ENCODE measurements at places on chromosomes 3 and 15.

DNA sequence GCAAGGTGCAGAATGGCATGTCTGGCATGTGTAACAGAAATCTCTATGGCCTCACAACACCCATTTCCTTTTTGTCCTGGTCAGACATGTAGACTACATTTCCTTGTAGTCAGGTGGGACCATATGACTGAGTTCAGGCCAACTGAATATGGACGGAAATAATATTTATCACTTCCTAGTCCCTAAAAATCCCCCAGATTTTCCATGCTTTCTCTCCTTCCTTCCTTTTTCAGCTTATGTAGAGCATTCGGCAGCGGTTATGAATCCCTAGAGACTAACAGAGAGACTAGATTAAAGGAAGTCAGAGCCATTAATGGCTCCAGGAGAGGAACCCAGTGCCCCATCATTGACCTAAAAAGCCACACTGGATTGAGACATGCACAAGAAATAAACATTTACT lies 35.8 kb downstream of the SLC9A9 start:
- no peak for DNase-seq

- DNase-seq, result no peak
These were observed 2.4 kb upstream of the REC114 start for GRCh38 chr15:73440571-73440970.

GRCh38 chr3:197356275-197356674 lies 57.9 kb upstream of the DLG1 start:
- DNase-seq, result no peak

GRCh38 chr15:69004011-69004410 lies 10.5 kb upstream of the NOX5 start:
- DNase-seq, result no peak

GRCh38 chr3:50530001-50530970 lies 26.9 kb upstream of the CACNA2D2 start:
- DNase-seq, result peak; percentile 7

DNA sequence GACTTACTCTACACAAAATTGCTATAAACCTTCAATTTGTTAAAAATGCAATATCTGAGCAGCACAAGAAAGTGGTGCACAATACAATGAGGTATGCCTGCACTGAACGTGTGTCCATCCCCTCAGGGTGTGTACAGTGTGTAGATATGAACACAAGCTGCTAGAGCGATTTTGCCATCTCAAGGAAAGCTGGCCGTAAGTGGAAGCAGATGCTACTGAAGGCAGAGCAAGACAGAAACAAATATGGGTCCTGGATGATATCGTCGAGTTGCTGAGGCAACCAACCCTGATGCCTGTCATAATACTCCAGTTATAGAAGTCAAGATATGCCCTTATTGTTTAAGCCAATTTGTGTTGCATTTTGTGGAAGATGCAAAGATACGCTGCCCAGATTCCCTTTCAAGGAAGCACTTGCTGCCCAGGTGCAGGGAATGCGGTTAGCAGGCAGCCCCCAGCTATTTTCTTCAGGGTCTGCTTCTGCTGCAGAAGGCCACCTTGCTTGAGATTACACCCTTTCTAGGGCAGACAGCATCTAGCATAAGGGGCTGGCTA lies 25.8 kb upstream of the EHHADH start:
- no peak for DNase-seq

- DNase-seq, result no peak
These were observed 121.1 kb downstream of the ADAM10 start for GRCh38 chr15:58628206-58628947.

GRCh38 chr15:55552926-55553325 lies 35.2 kb downstream of the PYGO1 start:
- DNase-seq, result no peak
